Hematopoietic multipotent progenitor cell treated with erythropoietin and hydrocortisone succinate and interleukin-3 and kit ligand, for 17 days (in vitro differentiated cells): ENCODE measurements at places on chromosomes 5 and 9.

- DNase-seq = no peak
These were observed 7.9 kb upstream of the ADAMTSL1 start for GRCh38 chr9:18466101-18466500.

DNA sequence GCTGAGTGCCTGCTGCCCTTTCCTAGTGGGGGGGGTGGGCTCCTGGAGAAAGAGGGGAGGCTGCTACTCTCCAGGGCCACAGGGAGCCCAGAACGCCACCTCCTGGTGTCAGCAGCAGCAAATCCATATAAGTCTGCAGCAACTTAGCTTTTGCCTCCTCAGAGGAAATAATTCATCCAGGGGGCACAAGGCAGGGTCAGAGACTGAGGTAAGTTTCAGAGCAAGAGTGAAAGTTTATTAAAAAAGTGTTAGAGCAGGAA, 4.0 kb upstream of the CLPTM1L start:
- no peak for DNase-seq

DNA sequence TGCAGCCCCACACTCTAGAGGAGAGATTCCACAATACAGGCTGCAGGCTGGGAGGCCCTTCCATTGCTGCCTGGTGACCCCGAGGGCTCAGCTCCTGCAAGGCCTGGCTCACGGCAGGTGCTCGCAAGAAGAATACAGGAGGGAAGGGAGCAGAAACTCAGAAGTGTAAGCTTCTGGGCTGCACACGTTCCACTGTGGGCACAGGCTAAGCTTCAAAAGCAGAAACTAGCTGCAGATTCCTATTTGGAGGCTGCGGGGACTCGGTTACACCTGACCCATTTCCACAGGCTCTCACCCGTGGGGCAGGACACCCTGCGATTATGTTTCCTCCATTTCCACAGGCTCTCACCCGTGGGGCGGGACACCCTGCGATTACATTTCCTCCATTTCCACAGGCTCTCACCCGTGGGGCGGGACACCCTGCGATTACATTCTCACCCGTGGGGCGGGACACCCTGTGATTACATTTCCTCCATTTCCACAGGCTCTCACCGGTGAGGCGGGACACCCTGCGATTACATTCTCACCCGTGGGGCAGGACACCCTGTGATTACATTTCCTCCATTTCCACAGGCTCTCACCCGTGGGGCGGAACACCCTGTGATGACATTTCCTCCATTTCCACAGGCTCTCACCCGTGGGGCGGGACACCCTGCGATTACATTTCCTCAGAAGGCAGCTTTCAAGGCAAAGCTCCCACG, 10.3 kb downstream of the LPCAT1 start:
- no peak for DNase-seq

DNA sequence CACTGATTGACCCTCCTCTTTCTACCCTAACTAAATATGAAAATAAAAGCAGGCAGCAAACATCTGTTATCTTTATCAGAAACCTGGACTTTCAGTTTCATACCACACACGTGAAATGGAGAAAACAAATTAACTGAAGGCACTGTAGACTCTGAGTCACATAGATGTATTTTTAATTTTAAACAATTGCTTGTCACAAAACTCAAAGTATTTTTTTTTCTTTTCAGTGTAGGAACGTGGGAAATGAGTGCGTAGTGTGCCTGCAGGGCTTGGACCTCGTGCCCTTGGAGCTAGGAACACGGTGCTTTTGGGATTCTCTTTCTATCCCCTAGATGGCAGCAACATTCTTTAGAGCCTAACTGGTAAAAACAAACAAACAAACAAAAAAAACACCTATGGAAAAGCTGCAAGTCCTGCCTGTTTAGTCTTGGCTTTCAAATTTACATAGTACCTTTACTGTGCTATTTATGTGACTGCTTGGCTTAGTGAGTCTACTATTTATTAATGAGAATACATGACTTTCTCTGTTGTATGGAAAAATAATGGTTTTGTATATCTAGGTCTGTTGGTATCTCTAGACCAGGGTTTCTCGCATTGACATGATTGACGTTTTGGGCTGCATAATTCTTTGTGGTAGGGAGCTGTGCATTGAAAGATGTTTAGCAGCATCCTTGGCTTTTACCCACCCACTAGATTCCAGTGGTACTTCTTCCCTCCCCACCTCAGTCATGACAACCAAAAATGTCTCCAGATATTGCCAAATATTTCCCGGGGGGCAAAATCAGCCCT, 16.8 kb upstream of the ACTBL2 start:
- peak; percentile 20 for DNase-seq

DNA sequence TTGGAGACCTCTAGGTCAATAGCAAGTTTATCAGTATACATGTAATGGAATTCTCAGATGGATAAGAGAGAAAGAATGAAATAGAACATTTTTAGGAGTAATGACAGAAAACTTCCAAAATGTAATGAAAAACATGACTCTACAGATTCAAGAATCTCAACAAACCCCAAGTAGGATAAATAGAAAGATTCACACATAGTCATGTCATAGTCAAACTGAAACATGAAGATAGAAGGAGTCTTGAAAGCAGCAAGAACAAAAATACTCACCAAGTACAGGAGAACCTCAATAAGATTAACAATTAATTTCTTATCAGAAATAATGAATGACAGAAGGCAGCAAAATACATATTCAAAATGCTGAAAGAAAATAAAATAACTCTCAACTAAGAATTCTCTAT, 164.5 kb downstream of the SPATA31D1 start:
- no peak for DNase-seq

- DNase-seq = no peak
These were observed 55.7 kb downstream of the NDFIP1 start for GRCh38 chr5:142164315-142164714.

- DNase-seq = peak; percentile 34
These were observed 597 bp upstream of the TMEM250 start for GRCh38 chr9:136119061-136119882.

- DNase-seq = no peak
These were observed 53.9 kb downstream of the ZNF366 start for GRCh38 chr5:72453246-72453775.

GRCh38 chr5:42572313-42572712, 149.1 kb downstream of the GHR start:
- no peak for DNase-seq

GRCh38 chr9:98215271-98215670, 22.8 kb upstream of the CORO2A start:
- no peak for DNase-seq

DNA sequence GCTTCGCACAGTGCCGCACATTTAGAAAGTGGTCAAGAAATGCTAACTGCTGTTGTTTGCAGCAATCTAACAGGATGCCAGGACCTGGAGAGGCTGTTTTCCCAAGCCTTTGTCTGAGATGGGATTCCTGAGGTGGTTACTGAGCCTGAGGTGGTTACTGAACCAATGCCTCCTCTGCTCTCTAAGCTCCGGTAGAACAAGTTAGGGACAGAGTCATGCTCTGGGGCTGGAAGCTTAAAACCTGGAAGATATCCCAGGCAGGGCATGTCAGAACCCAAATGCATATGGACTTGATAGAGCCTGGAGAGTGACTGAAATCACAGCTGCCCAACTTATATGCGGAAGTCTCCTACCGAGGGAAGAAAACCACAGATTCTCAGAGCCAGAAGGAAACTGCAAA, 46.5 kb upstream of the FAT2 start:
- DNase-seq = no peak

- no peak for DNase-seq
These were observed 201.1 kb upstream of the CHD1 start for GRCh38 chr5:99129768-99130501.

- no peak for DNase-seq
These were observed 159.1 kb downstream of the LURAP1L start for GRCh38 chr9:12933957-12934356.

- DNase-seq = peak; percentile 40
These were observed 62.8 kb downstream of the SV2C start for GRCh38 chr5:76145945-76146344.

GRCh38 chr5:45454114-45454513, 242.1 kb downstream of the HCN1 start:
- no peak for DNase-seq

- DNase-seq = no peak
These were observed 731.6 kb downstream of the DNAH5 start for GRCh38 chr5:13212886-13213285.

GRCh38 chr5:178453224-178453623, 137.0 kb downstream of the COL23A1 start:
- no peak for DNase-seq

- DNase-seq = no peak
These were observed 275.2 kb downstream of the BNC2 start for GRCh38 chr9:16595227-16595626.

DNA sequence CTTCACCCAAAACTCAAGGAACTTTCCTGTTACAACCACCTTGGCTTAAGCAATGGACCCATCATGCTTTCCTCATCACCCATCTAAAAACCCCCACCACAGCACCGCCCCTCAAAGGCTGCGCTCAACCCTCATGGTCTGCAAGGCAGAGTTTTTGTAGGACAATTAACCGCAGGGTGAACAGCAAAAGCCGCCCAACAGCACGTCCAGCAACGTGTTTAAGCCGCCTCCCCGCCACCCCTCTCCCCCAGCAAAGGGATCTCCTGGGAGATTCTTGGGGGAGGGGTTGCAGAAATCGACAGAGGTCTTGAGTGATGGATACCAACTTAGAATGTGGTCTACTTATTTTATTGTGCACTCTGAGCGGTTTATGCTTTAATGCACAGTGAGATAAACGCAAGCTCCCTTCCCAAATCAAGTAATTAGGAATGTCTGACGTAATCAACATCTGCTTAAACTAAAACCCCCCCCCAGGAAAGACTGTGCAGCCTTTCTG, 1.9 kb downstream of the ROR2 start:
- no peak for DNase-seq

GRCh38 chr5:109652096-109652495, 37.6 kb upstream of the MAN2A1 start:
- no peak for DNase-seq

- no peak for DNase-seq
These were observed 1099.7 kb downstream of the DTWD2 start for GRCh38 chr5:117888688-117889087.

GRCh38 chr5:153347611-153348010, 142.9 kb upstream of the GRIA1 start:
- DNase-seq = no peak

GRCh38 chr5:93395010-93395409, 186.0 kb downstream of the NR2F1-AS1 start:
- DNase-seq = no peak

DNA sequence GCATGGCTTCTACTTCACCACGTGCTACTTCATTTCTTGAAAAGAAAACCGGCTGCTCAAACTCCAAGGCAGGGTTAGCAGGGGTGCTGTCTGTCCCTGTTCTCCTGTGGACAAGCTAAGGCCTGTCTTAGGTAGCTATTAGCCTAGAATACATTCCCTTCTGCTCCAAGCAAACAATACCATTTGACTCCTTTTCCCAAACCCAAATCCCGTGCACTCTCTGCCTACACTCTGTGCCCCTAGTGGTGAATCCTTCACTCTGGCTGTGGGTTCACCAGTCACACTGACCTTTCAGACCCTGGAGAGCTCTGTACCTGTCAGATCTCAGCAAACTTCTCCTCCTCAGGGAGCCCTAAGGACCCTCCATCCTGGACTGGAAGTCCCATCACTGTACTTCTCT, 211.6 kb downstream of the SLIT3 start:
- no peak for DNase-seq

- no peak for DNase-seq
These were observed 78.5 kb downstream of the SH3TC2 start for GRCh38 chr5:148984345-148984744.

DNA sequence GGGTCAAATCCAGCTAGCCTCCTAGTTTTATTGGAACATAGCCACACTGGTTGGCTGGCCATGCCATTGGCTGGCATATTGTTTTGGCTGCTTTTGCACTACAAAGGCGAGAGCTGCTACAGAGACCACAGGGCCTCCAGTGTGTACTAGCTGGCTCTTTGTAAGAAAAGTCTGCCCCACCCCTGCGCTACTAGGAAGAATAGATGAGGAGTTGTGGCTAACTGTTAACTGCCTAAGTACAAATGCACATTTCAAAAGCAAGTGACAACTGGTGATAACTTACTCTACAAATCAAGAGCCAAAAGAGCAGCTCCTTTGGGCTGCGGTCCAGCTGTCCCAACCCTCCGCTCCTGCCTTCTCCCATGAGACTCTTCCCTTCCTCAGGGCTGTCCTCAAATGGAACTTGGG, 63.9 kb downstream of the SERINC5 start:
- peak; percentile 68 for DNase-seq

- DNase-seq = no peak
These were observed 158.5 kb downstream of the TLE1 start for GRCh38 chr9:81530846-81531245.

GRCh38 chr5:128259607-128260021, 176.0 kb downstream of the SLC12A2 start:
- DNase-seq = no peak

- DNase-seq = no peak
These were observed 473.5 kb downstream of the ACTL7B start for GRCh38 chr9:108382310-108382709.

DNA sequence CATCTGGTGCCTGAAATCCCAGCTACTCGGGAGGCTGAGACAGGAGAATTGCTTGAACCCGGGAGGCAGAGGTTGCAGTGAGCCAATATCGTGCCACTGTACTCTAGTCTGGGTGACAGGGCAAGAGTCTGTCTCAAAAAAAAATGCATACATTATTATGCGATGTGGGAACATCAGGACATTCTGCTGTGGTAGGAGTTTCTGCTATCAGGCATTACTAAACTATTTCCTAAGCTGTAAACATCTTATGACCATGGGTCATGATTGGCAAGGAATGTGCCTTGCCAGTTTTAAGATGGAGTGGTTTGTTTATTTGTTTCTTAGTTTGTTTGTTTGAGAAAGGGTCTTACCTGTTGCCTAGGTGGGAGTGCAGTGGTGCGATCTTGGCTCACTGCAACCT, 45.1 kb upstream of the FAM120A start:
- no peak for DNase-seq

DNA sequence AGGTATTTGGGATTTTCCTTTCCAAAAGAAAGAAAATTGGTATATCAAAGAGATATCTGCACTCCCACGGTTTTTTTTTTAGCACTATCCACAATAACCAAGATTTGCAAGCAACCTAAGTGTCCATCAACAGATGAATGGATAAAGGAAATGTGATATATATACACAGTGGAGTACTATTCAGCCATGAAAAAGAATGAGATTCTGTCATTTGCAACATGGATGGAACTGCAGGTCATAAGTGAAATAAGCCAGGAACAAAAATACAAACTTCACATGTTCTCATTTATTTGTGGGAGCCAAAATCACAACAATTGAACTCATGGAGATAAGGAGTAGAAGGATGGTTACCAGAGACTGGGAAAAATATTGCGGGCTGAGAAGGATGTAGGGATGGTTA, 9.8 kb downstream of the ANKRD31 start:
- no peak for DNase-seq

GRCh38 chr5:122129306-122129705, at the start of gene ZNF474:
Gene ZNF474 (plus strand): TSS chr5:122129546. CDS start chr5:122151991, 22,445 bp downstream.
- DNase-seq = no peak

GRCh38 chr5:9733486-9733885, 103.3 kb upstream of the TAS2R1 start:
- no peak for DNase-seq

DNA sequence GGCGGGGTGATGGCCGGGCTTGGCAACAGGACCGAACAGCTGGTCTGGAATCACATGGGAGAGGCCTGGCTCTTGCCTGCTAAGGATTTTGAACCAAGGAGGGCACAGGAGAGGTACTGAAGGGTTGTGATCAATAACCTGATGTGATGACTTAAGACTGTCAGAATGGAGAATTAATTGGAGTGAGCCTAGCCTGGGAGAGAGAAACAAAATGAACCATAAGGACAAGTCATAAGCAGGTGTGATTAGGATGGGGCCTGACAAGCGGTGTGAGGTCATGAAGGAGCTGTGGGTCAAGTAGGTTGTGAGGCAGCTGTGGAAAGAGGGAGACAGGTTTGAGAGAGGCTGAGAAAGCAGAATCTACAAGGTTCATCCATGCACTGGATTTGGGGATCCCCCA, 104.6 kb downstream of the MED10 start:
- DNase-seq = no peak
